Naive thymus-derived CD8-positive, alpha-beta T cell (primary cell): ENCODE measurements at places on chromosomes 7 and 10.
A peak's percentile ranks its signal among the peaks of the same experiment; 100 is the strongest.

DNA sequence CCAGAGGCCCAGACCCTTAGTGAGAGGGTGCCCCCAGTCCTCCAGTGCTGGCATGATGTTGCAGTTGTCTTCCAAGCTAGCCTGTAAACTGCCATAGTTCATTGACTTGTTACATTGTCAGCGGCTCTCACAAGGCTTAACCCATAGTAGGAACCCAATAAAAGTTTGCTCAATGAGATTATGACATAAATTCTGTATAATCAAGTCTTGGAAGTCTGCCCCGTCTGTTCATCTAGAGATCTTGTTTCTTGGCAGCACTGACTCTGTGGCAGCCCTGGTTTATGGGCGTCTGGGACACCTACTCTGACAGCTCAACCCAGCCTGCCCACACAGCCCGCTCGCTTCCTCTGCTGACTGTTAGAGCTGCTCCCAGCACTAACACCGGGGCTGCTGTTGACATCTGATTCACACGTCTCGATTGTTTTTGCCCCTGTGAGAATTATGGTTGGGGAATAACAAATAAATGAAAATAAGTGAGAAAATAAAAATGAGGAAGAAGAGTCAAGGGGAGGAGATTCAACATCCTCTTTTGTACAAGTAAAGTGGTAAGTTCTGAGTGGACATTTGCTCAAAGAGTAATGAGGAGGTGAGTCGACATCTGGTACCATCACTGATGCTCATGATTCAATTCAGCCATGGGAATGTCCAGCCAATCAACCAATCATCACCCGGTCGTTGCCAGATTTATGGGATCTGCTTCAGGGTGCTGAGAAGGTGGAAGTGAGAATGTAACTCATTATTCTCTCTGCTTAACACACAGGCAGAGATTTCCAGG is 160.8 kb downstream of the SPAG6 start:
- no peak for DNase-seq
- H3K4me1 ChIP-seq: peaks cover 33% of the 10 kb centered on the region
- peaks cover 12% of the 10 kb centered on the region for H3K27me3 ChIP-seq
- H3K4me3 ChIP-seq: peak overlapping the region; percentile 62
- H3K36me3 ChIP-seq: no peaks in the 10 kb centered on the region
- peak overlapping the region; percentile 69 for H3K27ac ChIP-seq

DNA sequence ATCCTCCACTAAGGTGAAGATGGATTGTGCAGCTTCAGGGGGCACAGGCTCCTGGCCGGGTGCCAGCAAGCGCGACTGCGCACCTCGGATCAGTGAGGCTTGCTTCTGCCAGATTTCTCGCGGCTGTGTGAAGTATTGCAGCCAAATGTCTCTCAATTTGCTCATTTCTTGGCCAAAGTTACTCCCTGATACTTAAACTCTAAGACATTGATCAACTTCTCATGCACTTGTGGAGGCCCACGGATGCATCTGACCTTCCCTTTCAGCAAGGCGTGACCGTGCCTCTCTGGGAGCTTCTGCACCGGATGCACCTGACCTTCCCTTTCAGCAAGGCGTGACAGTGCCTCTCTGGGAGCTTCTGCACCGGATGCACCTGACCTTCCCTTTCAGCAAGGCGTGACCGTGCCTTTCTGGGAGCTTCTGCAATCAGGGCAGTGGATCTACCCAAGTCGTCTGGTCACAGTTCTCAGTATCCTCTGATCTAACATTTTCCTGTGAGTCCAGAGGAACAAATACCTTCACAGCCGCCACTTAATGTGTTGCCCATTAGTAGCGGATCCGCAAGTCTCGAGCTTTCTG is 248.3 kb downstream of the ADARB2 start:
- H3K27me3 ChIP-seq: peaks cover 4% of the 10 kb centered on the region
- H3K4me1 ChIP-seq: no peaks in the 10 kb centered on the region
- H3K27ac ChIP-seq: no peak overlapping the region
- H3K4me3 ChIP-seq: no peak overlapping the region

- no peak overlapping the region for H3K4me3 ChIP-seq
- no peak for DNase-seq
These were observed 25.5 kb downstream of the JAZF1 start for GRCh38 chr7:28155019-28155660.

DNA sequence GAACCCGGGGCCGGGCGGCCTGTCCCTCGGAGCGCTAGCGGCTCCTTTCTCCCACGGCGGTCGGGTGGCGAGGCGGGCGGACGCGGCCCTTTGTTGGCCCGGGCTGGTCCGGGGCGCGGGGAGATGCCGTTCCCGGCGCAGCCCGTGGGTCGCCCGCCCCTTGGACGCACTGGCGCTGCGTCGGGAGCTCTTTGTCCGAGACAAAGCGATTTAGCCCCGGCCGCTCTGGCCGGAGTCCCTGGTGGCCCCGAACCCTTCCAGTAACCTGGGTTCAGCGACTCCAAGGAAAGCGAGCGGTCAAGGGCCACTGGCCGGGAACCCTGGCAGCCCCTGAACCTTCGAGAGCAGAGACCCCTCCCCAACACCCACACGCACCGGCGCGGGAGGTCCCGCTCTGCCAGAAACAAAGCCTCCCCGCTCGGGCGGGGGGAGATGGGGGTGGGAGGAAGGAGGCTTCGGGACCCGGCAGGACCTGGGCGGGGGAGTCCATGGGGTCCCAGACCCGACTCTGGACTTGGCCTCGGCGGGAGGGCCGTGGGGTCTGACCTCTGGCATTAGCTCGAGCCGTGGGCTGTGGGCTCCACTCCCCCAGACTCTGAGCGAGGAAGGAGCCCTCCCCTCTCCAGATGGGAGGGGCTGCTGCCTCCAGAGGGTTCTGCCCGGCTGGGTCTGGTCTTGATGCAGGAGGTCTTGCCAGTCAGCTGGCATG is 836 bp downstream of the DPYSL4 start:
- peaks cover 4% of the 10 kb centered on the region for H3K4me1 ChIP-seq
- H3K4me3 ChIP-seq: peak overlapping the region; percentile 34
- peaks cover 59% of the 10 kb centered on the region for H3K27me3 ChIP-seq
- peaks cover 3% of the 10 kb centered on the region for H3K36me3 ChIP-seq
- no peak for DNase-seq
- H3K27ac ChIP-seq: no peak overlapping the region

GRCh38 chr10:14009371-14010100 is 321.2 kb downstream of the FRMD4A start:
- no peaks in the 10 kb centered on the region for H3K36me3 ChIP-seq
- peaks cover 50% of the 10 kb centered on the region for H3K4me1 ChIP-seq
- peak overlapping the region; percentile 93 for H3K27ac ChIP-seq

GRCh38 chr10:98920807-98921206 is 314.8 kb downstream of the HPSE2 start:
- H3K27ac ChIP-seq: no peak overlapping the region
- no peaks in the 10 kb centered on the region for H3K36me3 ChIP-seq

DNA sequence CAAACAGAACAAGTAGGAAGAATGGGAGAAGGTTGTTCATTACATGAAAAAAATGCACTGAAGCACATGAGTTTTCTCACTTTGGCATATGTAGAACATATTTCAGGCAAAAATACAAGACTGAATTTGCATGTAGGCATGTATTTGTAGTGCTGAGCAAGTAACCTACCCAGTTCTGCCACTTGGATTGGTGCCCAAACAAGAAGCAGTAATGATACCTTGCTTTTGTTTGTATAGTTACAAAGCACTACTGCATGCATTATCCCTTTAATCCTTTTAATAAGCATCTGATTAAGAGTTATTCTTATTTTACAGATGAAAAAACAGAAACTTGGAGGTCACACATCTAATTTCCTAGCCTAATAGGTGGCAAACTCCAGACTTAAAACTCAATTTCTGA is 23.1 kb upstream of the CTTNBP2 start:
- H3K36me3 ChIP-seq: no peaks in the 10 kb centered on the region
- H3K4me1 ChIP-seq: no peaks in the 10 kb centered on the region
- H3K4me3 ChIP-seq: no peak overlapping the region
- H3K27me3 ChIP-seq: no peaks in the 10 kb centered on the region
- DNase-seq: no peak

- H3K27ac ChIP-seq: no peak overlapping the region
- H3K27me3 ChIP-seq: no peaks in the 10 kb centered on the region
- H3K36me3 ChIP-seq: no peaks in the 10 kb centered on the region
- DNase-seq: no peak
- no peak overlapping the region for H3K4me3 ChIP-seq
These were observed 37.1 kb upstream of the DKK1 start for GRCh38 chr10:52276986-52277385.

- H3K4me1 ChIP-seq: no peaks in the 10 kb centered on the region
- no peak for DNase-seq
- H3K4me3 ChIP-seq: no peak overlapping the region
- H3K27ac ChIP-seq: no peak overlapping the region
These were observed 369.3 kb upstream of the ADARB2 start for GRCh38 chr10:2106641-2107040.

- no peak overlapping the region for H3K27ac ChIP-seq
- no peaks in the 10 kb centered on the region for H3K27me3 ChIP-seq
- H3K4me3 ChIP-seq: no peak overlapping the region
- no peak for DNase-seq
These were observed 58.3 kb upstream of the CALD1 start for GRCh38 chr7:134721171-134721570.

DNA sequence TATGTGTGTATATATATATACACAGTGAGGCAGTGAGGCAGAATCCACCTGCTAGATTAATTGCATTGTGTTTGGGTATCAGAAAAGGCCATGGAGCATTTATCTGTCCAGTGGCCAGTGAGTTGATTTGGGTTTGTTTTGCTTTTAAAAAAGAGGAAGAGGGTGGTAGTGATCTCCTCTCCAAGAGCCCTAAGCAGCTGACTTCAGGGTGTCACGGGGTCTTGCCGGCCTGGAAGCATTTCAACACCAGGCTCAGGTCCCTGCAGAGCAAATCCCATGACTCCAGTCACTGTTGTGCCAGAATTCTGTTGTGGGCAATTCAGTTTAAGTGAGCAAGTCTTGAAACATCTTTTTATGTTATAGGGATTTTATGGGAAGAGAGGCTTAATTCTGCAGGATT is 30.6 kb upstream of the GPNMB start:
- no peaks in the 10 kb centered on the region for H3K36me3 ChIP-seq
- H3K27me3 ChIP-seq: peaks cover 4% of the 10 kb centered on the region
- H3K4me1 ChIP-seq: no peaks in the 10 kb centered on the region
- DNase-seq: no peak

GRCh38 chr10:23063973-23064812 is 31.2 kb upstream of the MSRB2 start:
- no peak for DNase-seq
- H3K36me3 ChIP-seq: no peaks in the 10 kb centered on the region
- H3K27ac ChIP-seq: no peak overlapping the region
- H3K4me3 ChIP-seq: no peak overlapping the region
- peaks cover 4% of the 10 kb centered on the region for H3K4me1 ChIP-seq

DNA sequence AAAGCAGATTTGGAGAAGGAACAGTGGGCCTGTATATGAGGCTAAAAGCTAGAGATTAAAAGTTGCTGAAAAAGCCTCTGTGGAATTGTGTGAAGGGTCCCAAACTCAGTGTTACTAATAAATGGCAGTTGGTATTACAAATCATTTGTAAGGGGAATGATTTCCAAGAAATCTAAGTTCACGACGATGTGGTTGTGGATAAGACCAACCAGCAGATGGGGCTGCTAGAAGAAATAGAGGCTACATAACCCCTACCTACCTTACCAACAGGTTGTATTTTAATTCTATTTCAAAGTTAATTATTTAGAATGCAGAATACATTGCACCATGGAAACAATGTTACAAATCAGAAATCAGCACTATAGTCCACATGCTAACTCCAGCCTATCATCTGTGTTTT is 377.1 kb downstream of the HPSE2 start:
- H3K27me3 ChIP-seq: peaks cover 12% of the 10 kb centered on the region
- H3K36me3 ChIP-seq: no peaks in the 10 kb centered on the region
- H3K27ac ChIP-seq: no peak overlapping the region
- DNase-seq: no peak

GRCh38 chr7:144787127-144787526 is 48.7 kb downstream of the TPK1 start:
- no peak overlapping the region for H3K4me3 ChIP-seq
- H3K4me1 ChIP-seq: peaks cover 31% of the 10 kb centered on the region
- H3K27me3 ChIP-seq: no peaks in the 10 kb centered on the region
- DNase-seq: no peak
- H3K27ac ChIP-seq: peak overlapping the region; percentile 37

DNA sequence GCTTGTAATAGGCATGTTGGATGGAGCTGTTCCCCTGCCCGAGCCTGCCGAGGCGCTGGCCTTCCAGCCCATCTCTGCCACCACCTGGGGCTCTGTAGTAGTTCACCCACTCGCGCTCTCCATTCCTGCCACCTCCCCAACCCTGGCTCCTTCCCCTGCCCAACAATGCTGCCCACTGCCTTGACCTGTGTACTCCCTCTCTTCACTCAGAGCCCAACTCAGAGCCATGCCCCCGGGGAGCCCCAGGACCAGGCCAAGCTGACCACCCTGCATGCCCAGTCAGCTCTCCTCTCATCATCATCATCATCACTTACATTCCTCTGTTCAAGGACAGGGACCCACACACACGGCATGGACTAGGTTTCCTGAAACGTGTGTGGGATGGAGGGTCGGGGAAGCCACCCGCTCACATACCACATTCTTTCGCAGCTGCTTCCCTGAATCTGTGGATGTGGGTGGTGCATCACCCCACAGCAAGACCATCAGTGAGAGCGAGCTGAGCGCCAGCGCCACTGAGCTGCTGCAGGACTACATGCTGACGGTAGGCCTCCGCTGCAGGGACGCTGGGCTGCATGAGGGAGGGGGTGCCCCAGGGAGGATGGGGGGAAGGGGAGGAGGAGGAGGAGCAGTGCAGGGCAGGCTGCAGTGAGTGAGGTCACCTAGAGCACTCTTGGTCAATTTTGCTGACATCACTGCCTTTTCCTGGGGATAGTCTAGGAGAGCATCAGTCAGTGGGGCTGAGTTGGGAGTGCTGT is 15.6 kb downstream of the NACAD start:
- H3K4me1 ChIP-seq: peaks cover 43% of the 10 kb centered on the region
- no peak overlapping the region for H3K27ac ChIP-seq

- H3K36me3 ChIP-seq: no peaks in the 10 kb centered on the region
- H3K27ac ChIP-seq: no peak overlapping the region
- no peaks in the 10 kb centered on the region for H3K27me3 ChIP-seq
- no peak overlapping the region for H3K4me3 ChIP-seq
These were observed 47.3 kb upstream of the BHLHA15 start for GRCh38 chr7:98163704-98164494.

DNA sequence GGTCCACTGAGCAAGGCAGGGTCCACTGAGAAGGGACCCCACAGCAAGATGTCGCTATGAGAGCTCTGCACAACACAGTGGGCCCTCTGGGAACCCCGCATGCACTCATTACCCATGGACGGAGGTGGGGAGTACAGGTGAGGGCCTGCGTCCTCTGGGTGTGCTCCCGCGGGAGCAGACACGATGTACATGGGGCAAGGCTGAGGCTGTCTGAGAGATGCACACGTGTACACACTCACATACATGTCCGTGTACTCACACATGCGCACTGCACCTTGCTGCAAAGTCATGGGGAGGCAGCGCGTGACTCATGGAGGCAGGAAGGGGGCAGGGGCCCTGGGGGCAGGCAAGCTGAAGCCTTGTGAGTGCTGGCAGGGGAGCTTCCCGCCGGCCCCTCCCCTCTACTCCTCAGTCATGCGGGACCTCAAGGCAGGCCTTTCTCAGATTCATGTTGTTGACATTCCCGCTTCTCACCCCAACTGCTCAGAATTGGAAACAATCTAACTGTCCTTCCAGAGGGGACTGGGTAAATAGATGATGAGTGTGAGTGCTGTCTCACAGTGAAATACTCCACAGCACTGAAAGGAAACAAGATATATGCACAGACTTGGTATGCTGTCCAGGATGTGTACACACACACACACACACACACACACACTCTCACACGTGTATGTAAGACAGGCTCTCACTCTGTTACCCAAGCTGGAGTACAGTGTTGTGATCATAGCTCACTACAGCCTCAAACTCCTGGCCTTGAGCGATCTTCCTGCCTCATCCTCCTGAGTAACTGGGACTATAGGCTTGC is 40.0 kb downstream of the GOLGA7B start:
- H3K4me3 ChIP-seq: no peak overlapping the region
- peaks cover 5% of the 10 kb centered on the region for H3K27me3 ChIP-seq
- no peak overlapping the region for H3K27ac ChIP-seq
- no peak for DNase-seq
